ENCODE measurements at places on chromosomes 2 and 18.

- DNase-seq: peak; percentile 23
Measured at GRCh38 chr2:172234716-172235691, 132.3 kb upstream of the DLX2 start.

DNA sequence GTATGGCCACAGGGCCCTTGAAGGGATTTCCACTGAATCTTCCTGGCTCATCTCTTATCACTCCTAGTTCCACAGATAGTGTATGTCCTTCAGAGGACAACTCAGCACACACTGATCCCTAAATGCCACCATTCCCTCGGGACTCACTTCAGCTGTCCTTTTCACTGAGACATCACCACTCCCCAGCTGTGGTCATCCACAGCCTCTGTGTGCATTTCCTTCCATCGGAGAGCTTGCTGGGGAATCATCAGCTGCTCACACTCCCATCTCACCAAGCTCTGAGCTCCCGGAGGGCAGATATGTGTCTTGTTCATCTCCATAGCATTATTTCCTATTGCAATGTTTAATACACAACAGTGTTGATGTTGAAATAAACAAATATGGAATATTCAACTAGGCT lies 759.5 kb downstream of the RNF144A start:
- DNase-seq: no peak

DNA sequence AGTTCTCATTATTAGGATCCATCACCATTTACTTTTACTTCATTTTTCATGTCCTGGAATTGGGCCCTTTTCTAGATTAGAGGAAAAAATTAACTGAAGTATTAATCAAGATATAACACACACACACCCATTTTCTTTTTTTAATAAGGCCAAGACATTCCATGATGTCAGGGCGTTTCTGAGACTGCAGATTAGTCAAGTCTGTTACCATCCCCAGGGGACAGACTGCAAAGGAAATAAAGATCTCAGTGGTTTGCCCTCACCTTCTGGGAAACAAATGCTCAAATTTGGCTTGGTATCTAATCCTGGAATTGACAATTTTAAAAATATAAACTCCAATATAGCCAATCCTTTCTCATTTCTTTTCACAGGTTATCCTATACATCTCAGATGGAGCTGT lies 27.4 kb downstream of the RMP24 start:
- DNase-seq: no peak

- DNase-seq: peak; percentile 74
Measured at GRCh38 chr18:45664824-45665763, 49.8 kb downstream of the SLC14A2 start.

GRCh38 chr2:43044093-43044681 lies 182.2 kb downstream of the ZFP36L2 start:
- no peak for DNase-seq

DNA sequence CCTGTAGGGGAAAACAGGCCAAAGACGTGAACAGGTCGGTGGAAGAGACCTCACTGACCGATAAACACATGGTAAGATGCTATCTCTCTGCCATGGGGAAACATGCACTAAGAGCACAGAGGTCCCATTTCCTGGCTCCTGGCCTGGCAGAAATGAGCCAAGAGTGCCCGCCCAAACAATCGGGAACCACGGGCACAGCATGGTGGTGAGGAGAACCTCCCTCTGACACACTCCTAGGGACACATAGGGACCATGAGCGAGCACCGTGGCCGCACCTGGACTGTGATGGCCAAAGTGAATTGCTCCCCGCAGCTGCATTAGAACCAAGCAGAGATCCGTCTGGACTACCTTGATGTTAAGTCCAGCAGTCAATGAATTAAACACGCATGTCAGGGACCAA lies 11.1 kb downstream of the HS6ST1 start:
- DNase-seq: no peak

GRCh38 chr2:241267249-241268067 lies 48.0 kb downstream of the HDLBP start:
- DNase-seq: no peak

- DNase-seq: no peak
Measured at GRCh38 chr2:236857781-236858180, 227.9 kb upstream of the COPS8 start.

DNA sequence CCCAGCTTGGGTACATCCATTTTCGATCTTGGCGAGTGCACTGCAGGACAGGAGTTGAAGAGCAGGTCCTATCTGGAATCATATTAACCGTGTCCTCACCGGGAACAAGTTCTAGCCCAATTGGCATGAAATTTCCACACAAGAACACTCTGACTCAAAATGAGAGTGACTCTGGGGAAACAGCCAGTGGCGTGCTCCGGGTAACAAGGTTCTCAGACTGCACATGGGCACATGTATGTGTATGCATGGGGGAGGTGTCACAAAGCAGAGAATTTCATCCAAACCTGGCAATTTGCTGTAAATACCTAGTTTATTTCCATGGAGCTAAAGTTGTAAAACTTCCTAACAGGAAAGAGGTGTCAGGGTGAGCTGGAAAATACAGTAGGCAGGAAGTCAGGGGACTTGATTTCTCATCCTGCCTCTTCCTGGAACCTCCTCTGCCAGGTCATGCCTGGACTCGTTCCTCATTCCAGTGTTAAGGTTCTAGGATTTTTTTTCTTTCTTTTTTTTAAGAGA lies 1.7 kb downstream of the TUBB6 start:
- no peak for DNase-seq
